Activated T-helper 9 cell treated with anti-CD3 and anti-CD28 coated beads, Interleukin-2, amount 50 U/mL, for 16 hours (primary cell): ENCODE measurements at places on chromosomes 2 and 18.

DNA sequence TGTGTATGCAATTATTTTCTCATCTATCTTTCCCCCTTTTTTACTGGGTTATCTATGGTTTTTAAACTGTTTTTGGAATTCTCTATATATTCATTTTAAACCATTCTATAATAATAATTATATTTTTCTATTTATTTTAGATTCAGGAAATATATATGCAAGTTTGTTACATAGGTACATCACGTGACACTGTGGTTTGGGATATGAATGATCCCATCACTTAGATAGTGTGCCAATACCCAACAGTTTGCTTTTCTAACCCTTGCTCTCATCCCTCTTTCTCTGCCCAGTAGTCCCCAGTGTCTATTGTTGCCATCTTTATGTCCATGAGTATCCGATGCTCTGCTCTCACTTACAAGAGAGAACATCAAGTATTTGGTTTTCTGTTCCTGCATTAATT is 65.8 kb upstream of the SPHKAP start:
- DNase-seq = no peak

- DNase-seq = no peak
Observed at GRCh38 chr2:232584238-232584637, 33.7 kb downstream of the EIF4E2 start.

DNA sequence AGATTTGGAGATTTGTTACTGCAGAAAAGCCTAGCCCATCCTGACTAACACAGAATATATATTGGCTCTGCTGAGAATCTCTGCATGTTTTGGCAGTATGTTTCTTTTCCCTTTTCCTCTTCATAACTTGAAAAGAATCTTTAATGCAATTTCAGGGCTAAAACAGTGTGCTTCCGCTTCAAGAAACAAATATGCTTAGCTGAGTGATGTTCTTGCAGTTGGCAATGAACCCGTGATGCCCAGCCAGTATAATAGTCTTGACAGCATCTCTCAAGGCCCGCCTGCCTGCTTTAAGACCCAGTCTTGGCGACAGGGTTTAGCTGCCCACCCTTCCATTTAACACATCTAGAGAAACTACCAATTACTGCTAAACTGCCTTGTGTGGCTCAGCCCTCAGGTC is 184.5 kb downstream of the INO80D start:
- DNase-seq = no peak

GRCh38 chr2:233047667-233048066 is 12.5 kb upstream of the INPP5D start:
- DNase-seq = no peak

- no peak for DNase-seq
Observed at GRCh38 chr2:133240491-133241223, 327.6 kb downstream of the NCKAP5 start.

- no peak for DNase-seq
Observed at GRCh38 chr18:48263914-48264902, 145.0 kb downstream of the ZBTB7C start.

DNA sequence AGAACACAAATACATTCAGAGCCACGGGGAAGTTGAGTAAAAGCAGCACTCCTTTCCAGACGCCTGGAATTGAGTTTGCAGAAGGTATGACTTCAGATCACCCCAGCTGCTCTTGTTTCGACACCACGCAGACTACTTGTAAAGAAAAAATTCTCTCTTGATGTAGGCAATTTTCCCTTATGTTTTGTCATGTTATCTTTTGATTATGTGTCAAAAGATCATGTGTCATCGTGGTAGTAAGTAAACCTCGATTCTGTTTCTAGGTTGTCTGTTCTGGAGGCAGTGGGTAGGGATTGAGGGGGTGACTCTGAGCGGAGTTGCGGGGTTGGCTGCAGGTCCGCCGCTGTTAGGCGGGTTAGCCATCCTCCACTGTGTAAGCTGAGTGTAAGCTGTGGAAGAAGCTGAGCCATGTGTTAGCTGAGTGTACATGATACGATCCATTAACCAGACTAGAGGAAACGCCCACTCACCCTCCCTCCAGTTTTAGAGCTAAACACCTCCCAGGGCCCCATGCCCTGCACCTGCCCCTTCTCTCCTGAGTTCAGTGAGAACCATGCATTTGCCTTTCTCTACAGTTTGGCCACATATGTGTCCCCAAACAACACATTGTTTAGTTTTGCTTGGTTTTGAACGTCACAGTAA is 181.8 kb downstream of the SNTG2 start:
- DNase-seq = no peak

DNA sequence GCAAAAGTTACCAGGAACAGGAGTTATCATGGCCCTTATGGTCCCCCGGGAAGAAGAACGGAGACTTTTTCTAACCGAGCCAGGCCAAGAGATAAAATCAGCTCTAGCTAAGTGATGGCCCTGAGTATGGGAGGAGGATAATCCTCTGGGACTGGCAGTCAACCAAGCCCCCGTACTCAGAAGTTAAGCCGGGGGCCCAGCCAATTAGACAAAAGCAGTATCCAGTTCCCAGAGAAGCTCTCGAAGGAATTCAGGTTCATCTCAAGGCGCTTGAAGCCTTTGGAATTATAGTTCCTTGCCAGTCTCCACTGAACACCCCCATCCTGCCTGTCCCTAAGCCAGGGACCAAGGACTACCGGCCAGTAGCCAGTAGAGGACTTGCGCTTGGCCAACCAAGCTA is 365.3 kb upstream of the TCF4 start:
- no peak for DNase-seq

- no peak for DNase-seq
Observed at GRCh38 chr18:57353940-57354461, 1.6 kb downstream of the ST8SIA3 start.

DNA sequence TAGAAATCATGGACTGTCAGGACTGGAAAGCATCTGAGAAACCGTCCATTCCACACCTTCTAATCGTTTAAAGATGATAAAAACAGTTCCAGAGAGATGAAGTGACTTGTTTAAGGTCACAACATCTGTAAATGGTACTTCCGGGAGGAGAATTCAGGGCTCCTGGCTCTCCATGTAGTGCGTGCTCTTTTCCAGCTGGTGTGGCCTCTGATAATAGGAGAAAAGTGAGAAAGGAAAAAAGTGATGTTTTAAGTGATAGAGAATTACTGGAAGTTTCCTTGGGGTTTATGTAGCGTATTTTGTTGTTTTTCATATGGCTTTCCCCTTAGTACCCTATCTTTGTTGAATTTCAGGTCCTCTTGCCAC is 663 bp downstream of the C2orf49 start:
- DNase-seq = no peak

- DNase-seq = no peak
Observed at GRCh38 chr2:75787532-75788132, 76.9 kb upstream of the GCFC2 start.

- DNase-seq = peak; percentile 2
Observed at GRCh38 chr18:23689616-23690504, 607 bp downstream of the LAMA3 start.

DNA sequence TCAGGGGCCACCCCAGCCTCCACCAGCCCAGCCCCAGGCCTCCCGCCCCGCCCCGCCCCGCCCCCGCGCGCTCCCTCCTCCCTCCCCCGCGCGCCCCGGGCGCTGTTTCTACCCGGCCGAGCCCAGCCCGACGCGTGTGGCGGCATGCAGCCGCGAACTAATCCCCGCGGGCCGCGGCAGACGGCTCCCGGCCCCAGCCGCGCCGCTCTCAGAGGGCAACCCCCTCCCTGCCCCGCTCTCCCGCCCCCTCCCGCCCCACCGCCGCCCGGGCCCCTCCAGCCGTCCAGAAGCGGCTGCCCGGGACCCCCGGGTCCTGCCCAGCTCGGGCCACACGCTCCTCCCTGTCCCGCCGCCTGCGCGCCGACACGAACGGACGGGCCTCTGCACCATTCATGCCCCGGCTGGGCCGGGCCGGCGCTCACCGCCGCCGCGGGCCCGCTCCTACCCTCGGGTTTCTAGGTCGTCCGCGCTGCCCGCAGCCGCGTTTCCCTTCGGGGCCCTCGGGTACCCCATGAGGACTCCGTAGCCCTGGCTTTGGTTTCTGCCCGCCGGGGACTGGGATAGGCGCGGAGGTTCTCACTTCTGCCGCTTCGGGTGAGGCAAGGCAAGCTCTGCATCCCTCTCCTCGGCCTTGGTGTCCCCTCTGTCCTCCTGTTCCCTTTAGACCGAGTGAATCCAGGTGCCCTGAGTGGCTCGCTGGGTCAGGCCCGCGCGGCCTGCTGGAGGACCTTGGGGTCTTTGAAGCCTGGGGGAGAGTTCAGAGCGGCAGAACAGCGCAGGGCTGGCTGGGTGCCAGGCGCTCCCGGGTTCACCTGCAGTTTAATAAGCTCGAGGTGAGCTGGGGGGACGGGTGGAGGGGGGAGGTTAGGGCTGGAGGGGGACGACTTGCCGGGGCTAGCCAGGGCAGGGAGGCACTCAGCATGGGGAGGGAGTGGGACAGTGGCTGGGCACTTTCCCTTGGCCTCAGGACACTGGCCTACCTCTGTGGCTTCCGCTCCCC is 3.1 kb downstream of the WNT10A start:
- peak; percentile 38 for DNase-seq

DNA sequence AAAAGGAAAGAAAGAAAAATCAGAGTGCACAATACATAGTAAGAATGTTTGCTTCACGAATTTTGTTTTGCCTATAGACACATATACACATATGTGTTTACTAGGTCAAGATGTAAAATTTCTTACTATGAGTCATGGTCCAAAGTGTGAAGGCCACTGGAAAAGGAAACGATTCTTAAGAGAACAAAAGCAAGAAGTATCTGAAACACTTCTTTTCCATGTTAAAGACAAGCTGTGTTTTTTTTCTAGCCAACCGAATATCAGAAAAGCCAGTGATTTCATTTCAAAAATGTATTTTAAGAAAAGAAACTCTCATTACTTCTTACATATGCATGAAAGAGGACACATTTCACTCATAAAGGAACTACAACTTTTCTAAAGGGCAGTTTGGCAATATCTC is 24.9 kb downstream of the PECR start:
- no peak for DNase-seq

DNA sequence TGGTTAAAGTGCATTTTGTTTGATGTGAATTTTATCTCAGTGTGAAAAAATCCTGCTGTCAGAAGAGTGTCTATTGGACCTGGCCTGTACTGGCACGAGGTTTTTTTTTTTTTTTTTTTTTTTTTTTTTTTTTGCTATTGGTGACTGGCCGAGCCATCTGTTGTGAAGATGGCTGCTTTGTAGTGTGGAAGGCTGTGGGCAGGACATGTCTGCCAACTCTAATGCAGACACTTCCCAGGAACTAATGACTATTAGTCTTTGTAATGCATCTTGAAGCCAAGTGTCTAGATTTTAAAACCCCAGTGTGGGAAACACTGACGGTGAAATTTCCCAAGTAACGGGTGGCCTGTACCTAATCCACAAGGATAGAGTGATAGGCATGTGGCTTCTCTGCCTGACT is 34.3 kb downstream of the ZAP70 start:
- no peak for DNase-seq

GRCh38 chr2:69309351-69310110 is 77.5 kb downstream of the GFPT1 start:
- no peak for DNase-seq

- DNase-seq = no peak
Observed at GRCh38 chr2:128300151-128301020, 18.3 kb downstream of the HS6ST1 start.

DNA sequence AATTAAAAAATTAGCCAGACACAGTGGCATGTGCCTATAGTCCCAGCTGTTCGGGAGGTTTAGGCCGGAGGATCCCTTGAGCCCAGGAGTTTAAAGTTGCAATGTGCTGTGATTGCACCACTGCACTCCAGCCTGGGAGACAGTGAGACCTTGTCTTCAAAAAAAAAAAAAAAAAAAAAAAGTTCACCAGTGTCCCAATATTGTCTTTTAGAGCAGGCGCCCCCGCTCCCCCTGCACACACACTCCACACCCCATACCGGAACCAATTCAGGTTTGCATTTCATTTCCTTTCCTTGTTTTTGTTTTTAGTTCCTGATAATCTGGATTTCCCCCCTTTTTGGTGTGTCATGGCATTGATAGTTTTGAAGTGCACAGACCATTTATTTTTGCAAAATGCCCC is 10.4 kb downstream of the TMEM87B start:
- DNase-seq = no peak

DNA sequence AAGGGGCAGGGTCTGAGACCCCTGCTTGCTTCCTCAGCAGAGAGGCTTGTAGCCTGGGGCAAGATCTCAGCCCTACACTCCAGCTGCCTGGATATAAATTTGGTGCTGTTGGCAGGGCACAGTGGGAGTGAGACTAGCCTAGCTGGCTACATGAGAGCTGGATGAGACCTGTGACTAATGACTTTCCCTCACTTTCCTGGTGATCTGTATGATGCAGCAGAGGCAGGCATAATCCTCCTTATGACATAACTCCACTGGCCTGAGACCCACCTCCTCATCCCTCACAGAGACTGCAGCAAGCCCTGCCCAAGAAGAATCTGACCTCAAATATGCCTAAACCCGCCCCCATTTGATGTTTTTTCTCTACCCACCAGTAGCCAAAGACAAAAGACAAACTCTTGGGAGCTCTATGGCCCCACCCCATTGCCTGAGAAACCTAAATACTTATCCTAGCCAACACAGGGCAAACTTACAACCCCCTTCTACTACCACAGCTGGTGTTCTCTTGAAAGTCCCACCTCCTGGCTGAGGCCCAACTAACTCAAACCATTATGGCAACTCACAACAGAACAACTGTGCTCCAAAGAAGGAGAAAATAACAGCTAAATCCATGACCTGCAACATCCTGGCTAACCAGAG is 102.7 kb downstream of the NR4A2 start:
- DNase-seq = no peak

GRCh38 chr2:182895798-182896197 is 29.4 kb upstream of the FRZB start:
- no peak for DNase-seq

DNA sequence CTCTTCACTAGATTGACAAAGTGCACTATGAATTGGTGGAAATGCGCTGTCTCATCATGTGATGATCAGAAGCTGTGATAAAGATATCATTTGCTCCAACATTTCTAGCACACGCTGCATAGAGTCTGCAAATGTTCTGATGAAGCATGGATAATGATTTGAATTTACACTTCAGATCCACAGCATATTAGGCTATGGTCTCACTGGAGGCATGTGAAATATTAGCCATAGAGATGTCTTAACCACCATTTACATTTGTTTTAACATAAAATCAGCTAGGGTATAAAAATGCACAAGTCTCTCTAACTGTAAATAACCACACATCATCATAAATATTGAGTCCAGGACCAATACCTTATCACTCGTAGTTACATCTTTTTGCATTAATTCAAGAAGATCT is 616.5 kb downstream of the NRXN1 start:
- DNase-seq = no peak

GRCh38 chr18:10923141-10923540 is 226.2 kb downstream of the PIEZO2 start:
- DNase-seq = no peak

- no peak for DNase-seq
Observed at GRCh38 chr18:68727506-68727905, 12.6 kb upstream of the TMX3 start.
